ENCODE measurements at places on chromosomes 1 and 21.

DNA sequence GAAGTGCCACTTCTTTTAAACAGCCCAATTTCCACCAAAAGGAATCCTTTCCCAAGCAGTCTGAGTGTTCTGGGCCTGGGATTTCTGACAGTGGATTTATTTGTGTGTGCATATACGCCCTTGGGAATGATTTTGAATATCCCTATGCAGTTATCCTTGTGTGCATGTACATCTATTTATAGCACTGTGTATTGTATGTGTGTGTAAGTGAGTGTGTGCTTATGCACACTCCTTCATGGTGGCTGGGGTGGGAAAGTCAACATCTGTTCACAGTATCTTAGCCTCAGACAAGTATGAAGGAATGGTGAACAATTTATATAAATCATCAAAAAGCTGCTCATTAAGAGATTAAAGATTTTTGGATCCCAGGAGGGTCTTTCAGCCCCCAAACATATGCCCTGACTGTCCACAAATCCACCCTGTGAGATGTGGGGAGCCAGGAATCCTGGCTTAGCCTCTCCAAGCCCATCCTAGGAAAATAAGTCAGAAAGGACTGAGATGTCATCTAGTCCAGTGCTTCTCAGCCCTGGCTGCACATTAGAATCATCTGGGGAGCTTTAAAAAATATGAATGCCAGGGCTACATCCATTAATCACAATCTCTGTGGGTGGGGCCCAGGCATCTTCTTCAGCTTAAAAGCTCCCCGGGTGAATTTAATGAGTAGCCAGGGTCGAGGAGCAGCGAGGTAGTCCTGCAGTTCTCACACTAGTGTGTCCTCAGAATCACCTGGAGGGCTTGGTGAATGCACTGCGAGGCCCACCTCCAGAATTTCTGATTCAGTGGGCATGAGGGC, 101.4 kb downstream of the PLXNA2 start:
- DNase-seq: no peak

- DNase-seq: no peak
Measured at GRCh38 chr1:51990478-51990965, at the start of gene RAB3B. Gene RAB3B, minus strand, starts transcription at chr1:51990700. Its CDS starts 13,583 bp downstream, at chr1:51977117.

DNA sequence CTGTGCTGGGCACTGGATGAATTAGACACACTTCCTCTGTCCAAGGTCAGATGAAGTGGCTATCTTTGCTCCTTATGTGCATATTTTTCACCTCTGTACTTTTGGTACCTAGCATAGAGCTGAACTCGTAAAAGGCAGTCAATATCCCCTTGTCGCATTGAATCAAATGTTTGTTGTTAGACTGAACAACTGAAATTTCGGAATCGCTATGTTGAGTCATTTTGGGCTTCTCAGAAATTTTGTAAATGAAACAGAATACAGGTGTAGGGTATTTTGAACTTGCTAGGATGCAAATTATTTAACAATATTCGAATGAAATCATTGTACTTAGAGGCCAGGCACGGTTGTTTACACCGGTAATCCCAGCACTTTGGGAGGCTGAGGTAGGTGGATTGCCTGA, 48.0 kb downstream of the PDE4B start:
- DNase-seq: no peak

DNA sequence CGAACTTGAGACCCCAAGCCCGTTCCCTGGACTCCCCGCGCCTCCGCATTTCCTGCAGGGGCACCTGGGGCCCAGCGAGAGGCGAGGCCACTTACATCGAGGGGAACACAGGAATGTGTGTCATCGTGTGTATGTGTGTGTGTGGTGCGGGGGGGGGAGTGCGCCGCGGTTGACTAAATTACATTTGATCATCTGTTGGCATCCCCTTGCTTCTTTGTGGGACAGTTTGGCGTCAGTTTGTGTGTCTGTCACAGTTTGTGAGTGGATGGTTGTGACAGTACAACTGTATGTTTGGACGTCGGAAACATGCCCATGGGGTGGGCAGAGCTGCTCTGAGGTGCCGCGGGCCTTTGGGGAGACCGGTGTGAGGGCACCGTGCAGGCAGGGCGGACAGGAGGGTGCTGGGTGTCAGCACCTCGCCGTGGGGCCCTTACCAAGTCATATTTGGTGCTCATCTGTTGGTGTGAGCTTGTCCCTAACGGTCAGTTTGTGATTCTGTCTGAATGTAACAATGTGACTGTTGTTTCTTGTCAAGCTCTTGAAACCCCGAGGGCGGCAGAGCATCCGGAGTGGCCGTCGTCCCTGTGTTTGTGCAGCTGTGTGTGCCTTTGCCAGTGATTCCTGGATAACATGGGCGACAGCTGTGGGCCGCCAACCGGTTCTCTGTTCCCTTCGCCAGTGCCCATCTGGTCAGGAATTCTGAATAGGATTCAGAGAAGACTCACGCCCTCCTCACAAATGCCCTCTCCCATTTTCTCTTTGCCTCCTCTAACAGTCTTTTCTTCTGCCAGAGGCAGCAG, 899 bp downstream of the OPRD1 start:
- no peak for DNase-seq

- no peak for DNase-seq
Measured at GRCh38 chr1:36486439-36487335, 4.0 kb upstream of the CSF3R start.

DNA sequence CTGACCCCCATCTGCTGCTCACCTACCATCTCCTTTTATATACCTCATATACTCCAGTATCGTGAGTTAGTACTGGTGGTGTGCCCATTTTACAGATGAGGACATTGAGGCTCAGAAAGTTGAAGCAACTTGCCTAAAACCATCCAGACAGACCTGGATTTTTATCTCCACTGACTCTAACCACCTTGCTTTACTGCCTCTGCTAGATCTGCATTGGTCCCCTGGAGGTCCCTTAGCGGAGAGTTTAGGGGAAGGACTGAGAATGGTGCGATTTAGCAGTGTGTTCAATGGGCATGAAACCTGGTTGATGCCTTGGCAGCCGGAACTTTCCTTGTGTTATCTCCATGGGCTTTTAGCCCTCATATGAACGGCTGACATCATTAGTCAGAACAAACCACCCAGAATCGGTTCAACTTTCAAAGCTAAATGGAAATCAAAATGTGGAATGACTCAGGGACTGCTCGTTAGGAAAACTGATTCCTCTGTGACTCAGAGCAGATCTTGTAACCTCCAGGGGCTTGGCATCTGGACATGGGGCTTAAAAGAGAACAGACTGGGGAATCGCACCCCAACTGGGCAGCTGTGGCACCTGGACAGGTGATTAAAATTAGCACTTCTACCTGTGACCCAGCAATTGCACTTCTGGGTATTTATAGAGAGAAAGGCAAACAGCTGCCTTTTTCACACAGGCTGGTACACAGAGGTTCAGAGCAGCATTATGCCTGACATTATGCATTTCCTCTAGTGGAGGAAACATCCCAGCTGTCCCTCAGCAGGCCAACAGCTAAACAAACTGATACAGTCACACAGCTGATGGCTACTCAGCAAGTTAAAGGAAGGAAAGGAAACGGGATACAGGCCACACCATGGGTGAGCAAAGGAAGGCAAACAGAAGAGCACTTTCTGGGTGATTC, 25.3 kb downstream of the TMEM51 start:
- no peak for DNase-seq

DNA sequence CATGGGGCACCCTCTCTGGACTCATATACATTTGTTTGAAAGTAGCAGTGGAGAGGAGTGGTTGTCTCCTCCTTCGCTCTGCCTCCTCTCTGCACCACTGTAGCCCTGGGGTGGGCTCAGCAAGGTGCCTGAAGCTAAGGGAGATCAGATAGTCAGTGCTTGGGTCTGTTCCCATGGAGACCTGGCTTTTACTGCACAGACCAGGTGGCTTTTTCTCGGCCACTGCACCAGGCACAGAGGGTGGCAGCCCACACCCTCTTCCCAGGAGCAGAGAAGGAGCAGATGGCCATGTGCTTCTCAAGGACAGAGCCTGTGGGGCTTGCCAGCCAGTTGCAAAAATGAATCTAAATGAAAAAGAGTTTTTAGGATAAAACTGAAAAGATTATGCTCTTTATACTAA, 123.4 kb upstream of the KCNK1 start:
- DNase-seq: no peak

GRCh38 chr1:33692206-33693188, 171.4 kb upstream of the HMGB4 start:
- DNase-seq: no peak

DNA sequence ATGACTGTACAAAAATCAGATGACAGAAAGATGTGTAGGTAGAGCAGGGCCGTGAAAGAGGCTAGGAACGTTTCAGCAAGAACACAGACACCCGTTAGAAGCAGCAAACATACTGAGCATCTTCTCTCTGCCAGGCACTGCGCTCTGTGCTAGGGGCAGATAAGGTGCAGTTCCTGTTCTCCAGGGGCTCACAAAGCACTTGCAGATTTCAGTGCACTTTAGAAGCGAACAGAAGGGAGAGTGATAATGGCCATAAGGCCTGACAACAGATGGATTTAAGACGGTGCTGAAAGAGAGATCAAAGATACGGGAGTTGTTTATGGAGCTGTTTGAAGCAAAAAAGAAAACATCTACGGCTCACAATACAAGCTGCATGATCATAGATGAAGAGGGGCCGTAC, 200.3 kb upstream of the FOXD3 start:
- DNase-seq: no peak

- DNase-seq: no peak
Measured at GRCh38 chr1:1013922-1014648, 788 bp downstream of the ISG15 start.
